ENCODE measurements at places on chromosomes 7 and 10.

DNA sequence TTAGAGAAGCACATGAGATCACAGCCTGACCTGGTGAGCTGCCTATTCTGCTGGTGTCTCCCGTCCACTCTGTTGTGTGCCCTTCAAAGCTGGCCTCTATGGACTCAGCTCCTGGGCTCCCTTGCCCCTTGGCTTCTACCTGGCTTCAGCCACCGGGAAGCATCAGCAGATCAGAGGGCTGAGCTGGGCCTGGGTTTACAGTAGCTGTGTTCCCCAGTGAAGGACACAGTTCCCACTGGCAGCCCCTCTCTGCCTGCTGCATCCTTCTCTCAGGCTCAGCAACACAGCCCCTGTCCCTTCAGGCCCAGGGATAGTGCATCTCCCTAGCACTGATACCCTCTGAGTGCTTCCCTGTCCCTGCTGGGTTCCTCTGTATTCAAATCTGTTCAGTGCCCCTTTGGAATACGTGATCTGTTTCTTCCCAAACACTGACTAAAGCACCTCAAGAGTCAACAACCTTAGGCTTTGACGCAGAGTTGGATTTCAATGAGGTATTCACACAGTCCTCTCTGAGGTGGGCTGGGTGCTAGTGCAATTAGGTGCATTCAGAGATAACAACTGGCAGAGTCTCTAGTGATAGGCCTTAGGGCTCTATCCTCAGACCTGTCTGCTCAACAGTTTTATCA, 109.8 kb downstream of the GRID1 start:
- DNase-seq: no peak

DNA sequence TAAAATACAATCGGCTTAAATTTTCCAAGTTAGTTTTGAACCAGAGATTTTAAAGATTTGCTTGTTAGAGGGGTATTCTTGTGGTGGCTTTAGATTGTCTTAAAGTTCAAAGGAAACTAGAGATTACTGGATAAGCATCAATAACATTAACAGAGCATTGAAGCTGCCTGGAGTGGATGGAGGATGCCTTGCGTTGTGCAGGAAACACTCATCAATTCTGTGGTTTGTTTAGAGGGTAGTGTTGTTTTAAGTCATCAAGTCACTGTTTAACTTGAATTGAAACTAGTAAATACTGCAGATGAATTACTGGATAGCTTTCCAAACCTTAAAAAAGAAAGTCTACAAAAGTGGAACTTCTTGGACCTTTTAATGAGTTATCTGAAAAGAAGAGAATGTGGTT, 218.6 kb downstream of the CELF2 start:
- DNase-seq: no peak

- DNase-seq: no peak
These were observed 51.3 kb upstream of the LRGUK start for GRCh38 chr7:134075799-134076198.

- DNase-seq: no peak
These were observed 101.1 kb upstream of the RET start for GRCh38 chr10:42975558-42976340.

DNA sequence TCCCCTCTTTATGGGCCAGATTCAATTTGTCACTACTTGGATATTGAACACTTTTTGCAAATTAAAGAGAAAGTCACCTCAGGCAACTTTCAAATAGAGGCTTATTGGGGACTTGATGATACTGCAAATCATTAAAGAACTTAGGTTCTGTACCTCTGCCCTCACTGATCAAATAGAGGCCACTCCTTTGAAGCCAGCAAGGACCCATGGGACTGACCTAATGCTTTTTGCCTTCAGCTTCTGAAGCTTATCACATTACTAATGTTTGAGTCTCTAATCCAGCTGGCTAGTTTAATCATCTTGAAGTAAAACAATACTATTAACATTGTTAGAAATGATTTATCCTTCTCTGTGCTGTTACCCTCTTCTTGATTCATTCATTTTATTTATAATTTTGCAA, 93.0 kb upstream of the ZNF800 start:
- DNase-seq: no peak

GRCh38 chr7:112398534-112398933, 51.7 kb upstream of the IFRD1 start:
- DNase-seq: no peak

- DNase-seq: no peak
These were observed 38.4 kb downstream of the SLC39A12 start for GRCh38 chr10:17989908-17990767.

DNA sequence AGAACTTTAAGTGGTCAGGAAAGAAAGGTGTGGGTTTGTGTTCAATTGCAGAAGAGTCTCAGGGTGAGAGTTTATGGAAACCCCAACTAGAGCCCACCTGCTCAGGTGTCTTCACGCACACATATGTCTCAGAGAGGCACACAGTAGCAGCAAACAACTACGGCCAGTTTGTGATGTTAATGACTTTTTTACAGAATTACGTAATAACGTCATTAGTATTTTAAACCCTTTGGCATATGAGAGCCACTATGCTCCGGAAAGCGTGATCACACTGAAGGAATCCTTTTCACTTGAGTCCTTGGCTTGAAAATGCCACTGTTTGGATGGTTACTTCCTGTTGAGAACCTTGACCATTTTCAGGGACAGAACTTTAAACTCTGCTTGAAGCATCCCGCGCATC, 204.0 kb downstream of the PTPRN2 start:
- DNase-seq: no peak

GRCh38 chr10:123970207-123970926, 78.8 kb upstream of the CPXM2 start:
- DNase-seq: no peak
